Memory B cell (primary cell): ENCODE measurements at places on chromosomes 5 and 9.

- no peak for DNase-seq
Measured at GRCh38 chr5:71582945-71583584, 4.1 kb upstream of the MCCC2 start.

DNA sequence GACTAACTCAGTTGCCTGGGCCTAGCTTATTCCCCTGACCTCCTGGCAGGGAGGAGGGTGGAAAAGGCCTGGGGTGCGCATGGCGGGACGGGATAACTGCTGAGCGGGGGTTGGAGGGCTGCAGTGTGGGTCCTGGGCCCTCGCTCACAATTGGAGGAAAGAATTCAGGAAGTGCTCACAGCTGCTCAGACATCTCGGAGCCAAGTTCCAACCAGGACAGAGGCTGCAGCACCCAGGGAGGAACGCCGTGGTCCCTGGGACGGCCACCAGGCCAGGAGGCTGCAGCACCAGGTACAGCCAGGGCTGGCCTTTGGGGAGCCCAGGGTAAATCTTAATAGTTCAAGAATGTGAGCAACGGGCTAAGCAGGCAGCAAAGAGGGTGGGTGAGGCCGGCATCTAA is at the start of gene SPAAR:
TSS of gene SPAAR (plus strand) at position 217 of the 400 bp plus-strand sequence. CDS start 974 bp downstream, outside the sequence.
- no peak for DNase-seq

GRCh38 chr5:673161-673830 is 19.9 kb downstream of the TPPP start:
- DNase-seq, result no peak

DNA sequence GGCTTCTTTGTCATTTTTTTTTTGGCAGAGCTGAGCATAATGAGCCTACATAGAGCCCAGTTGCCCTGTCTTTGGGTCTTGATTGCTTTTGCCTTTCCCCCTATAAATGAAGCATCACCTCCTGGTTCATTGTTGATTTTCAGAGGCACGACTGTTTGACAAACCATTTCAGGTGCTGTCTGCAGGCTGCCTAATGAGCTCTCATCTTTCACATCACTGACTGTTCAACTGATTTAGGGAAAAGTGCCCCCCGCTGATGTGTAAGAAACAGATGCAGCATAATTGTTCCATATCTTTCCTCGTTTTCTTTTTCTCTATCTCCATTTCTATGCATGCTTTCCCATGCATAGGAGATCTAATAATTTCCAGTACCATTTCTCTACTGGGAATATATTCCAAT is 338.6 kb downstream of the TMEM38B start:
- DNase-seq, result no peak

DNA sequence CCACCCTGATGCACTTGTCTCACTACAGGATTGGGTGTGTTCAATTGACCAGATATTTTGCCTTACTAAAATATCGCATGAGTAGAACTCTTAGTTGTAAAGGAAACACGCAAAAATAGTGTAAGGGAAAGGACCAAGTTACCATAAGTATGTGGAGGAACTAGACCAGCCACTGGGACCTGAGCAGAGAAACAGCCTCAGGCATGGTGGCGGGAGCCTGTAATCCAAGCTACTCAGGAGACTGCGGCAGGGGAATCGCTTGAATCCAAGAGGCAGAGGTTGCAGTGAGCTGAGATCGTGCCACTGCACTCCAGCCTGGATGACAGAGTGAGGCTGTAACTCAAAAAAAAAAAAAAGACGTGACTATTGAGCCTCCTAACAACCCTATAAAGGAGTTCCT is 117.9 kb upstream of the SPATA31C2 start:
- no peak for DNase-seq

- DNase-seq, result no peak
Measured at GRCh38 chr5:104564530-104564929, 1001.9 kb upstream of the NUDT12 start.

- DNase-seq, result no peak
Measured at GRCh38 chr5:76086095-76086494, 2.9 kb downstream of the SV2C start.

DNA sequence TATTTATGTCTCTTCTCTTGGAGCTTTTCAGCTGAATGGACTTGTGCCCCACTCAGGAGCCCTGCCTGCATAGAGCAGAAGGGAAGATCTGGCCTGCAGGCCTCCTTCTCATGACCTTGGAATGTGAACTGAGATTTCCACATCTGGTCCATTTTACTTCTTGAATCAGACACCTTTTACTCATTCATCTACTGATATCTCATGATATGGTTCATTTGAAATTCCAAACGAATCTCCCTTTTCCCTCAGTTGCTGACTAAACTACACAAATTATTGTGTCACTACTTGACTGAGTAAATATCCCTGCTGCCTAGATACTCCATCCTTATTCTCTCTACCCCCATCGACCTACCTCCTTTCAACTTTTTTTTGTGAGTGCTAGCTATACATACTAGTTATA is 138.7 kb downstream of the PLCXD3 start:
- no peak for DNase-seq

- DNase-seq, result no peak
Measured at GRCh38 chr9:109455861-109456260, 42.2 kb downstream of the PTPN3 start.

GRCh38 chr5:5497152-5497788 is 74.8 kb downstream of the ICE1 start:
- peak; percentile 20 for DNase-seq

- no peak for DNase-seq
Measured at GRCh38 chr5:43078956-43079355, 38.8 kb upstream of the ANXA2R start.

GRCh38 chr5:140251527-140251973 is 51.4 kb downstream of the PFDN1 start:
- peak; percentile 24 for DNase-seq

DNA sequence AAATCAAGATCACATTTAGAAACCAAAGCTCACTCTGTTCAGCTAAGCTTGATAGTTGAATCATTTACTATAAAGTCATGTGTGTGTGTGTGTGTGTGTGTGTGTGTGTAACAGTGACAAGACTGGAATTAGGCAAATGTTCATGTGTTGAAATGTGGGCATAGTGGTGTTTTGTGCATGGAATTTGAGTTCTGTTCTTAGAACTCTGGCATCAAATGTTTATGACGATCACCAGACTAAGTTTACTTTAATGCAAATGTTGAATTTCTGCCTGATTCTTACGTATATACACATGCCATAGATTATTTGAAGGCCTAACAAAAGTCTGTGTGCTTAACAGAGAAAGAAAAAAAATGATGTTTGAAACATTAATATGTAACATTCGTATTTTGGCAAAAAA is 72.8 kb upstream of the COL5A1 start:
- DNase-seq, result no peak

- no peak for DNase-seq
Measured at GRCh38 chr5:14929293-14930065, 57.9 kb upstream of the ANKH start.

DNA sequence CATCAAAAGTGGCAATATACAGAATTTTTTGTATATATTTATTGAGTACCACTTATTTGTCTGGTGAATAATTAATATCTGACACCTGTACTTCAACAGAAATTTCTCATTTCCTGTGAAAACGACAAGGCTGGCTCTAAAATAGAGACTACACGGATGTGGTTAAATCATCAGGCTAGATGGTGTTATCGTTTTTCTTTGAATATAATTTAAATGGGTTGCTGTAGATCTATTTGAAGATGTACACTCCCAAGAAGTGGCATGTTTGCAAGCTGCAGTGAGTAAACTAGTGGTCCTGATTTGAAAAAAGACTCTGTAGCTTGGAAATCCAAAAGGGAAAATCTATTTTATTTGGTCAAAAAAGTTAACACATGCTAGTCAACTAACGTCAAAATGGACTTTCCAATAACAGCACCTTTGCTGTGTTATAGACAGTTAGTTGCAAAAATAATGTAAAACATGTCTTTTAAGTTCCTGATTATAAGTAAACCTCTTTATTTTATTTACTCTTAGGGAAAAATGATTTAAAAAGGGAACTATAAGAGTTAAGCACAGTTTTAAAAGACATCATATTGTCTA is 13.8 kb downstream of the ST8SIA4 start:
- DNase-seq, result no peak

DNA sequence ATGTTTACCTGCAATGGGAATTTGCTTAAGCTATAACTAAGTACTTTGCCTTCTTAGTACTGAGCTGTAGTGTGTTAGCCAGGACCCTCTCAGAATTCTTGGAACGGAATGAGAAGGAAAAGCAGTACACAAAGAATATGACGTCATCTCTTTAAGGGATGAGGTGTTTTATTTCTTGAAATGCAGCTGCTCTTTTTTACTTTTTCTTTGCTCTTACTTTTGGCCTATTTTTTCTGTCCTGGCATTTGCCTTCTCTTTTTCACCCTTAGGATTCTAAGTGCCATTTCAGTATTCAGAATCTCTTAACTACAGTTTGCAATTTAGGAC is 10.1 kb downstream of the KIF2A start:
- no peak for DNase-seq

DNA sequence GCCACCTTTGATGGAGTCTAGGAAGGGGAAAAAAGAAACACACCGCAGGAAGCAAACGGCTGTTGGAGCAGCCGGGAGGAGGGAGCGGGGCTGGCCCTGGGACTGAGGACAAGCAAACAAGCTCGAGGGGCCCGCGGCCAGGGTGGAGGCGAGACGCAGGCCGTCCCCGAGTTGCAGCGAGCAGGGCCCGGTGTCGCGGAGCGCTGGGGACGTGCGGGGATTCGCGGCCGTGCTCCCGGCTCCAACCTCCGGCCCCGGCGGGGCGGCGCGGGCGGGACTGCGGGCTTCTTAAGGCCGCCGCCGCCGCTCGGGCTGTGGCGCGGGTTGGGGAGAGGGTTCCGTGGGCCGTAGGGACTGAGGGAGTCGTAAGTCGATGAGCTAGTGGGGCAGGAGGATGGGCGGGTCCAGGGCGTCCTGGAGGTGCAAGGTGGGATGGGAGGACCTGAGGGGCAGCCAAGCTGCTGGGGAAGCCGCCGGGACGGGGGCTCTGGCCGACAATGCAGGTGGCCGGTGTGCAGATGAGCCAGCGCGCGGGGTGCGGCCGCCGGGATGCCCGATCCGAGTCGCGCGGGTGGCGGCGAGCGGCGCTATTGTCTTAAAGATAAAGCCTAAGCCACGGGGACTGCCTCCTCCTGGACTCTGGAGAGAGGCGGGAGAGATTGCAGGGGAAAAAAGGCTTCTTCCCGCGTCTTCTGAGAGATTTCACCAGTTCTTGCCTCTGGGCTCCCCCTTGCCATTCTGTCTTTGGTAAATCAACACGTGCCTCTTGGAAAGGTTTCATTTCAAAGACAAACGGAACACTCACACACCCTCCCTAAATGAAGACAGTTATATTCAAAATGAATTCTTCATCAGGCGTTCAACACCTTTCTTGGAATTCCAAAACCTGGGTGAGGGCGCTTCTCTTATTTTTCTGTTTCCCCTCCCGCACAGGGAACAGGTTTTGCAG is 1.6 kb upstream of the HAPLN1 start:
- DNase-seq, result no peak

DNA sequence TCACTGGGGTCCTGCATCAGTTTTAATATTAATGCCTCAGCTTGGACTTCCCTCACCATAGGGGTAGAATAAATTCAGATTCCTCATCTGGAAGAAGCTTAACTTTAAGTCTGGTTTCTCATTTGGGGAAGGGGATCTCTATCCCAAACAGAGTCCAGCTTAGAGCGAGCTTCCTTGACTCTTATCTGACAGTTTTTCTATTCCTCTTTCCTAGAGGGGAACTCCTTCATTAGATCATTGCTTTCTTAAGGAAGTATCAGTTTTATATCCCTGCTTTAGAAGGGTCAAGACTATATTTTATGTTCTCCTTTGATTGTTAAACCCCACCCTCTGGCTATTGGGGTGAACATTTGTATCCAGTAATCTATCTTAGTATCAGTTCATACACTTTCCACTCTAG is 24.2 kb upstream of the CDC42SE2 start:
- no peak for DNase-seq

DNA sequence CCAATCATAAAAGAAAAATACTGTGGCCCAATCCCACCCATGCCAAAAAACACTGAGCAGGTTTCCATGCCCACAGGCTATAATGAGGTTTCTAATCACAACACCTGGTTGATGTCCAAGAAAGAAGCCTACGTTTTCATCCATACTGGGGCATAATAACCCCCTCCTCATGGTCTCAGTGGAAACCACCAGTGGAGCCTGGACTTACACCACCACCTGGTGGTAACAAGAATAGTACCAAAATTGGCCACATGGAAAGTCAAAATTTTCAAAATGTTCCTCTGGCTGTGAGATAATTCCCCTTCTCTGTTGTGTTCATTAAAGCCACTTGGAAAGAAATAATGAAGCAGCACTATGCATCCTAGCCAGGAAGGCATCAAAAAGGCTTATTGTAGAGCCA is 687.3 kb upstream of the ST8SIA4 start:
- DNase-seq, result no peak

GRCh38 chr5:3736926-3737325 is 141.3 kb downstream of the IRX1 start:
- DNase-seq, result no peak

DNA sequence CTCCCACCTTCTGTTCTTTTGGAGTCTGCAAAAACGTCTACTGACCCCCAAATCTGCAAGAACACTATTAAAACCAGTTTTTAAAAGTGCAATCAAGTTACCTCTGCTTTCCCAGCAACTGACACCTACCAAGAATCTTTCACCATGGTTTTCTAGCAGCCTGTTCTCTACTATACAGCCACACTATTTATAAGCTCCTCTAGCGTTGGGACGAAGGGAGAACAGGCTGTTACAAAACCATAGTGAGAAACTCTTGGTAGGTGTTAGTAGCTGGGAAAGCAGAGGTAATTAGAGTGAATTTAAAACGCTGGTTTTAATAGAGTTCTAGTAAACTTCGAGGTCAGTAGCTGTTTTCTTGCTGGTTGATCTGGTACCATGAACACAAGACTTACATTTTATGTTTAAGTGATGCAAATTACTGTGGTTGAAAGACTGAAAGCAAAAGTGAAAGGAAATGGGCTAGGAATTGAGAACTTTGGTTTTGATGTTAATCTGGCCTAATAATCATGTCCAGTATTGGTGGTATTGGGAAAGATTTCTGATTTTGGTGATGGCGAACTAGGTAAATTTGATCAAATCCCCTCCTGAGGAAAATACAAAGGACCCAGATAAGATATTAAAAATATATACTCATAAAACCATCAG is 5.3 kb downstream of the MROH2B start:
- no peak for DNase-seq

GRCh38 chr9:109801484-109801883 is 21.5 kb downstream of the PALM2AKAP2 start:
- no peak for DNase-seq

DNA sequence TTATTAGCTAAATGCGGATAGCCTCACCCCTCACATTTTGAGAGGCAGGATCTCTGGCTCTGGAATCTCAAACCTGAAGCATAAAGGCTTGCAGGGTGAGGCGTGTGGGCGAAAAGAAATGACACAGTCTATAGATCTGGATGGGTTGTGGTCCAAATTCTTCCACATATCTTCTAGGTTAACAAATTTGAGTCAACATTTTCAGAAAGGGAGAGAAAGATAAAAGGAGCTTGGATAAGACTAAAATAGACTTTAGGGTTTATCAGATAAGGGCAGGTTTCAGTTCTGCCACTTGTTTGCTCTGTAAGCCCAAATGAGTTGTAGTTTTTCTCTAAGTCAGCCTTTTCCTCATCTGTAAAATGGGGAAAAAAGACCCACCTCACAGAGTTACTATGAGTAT is 220.9 kb downstream of the TRIM32 start:
- no peak for DNase-seq
